ENCODE measurements at places on chromosomes 3 and 15.
A peak's percentile ranks its signal among the peaks of the same experiment; 100 is the strongest.

DNA sequence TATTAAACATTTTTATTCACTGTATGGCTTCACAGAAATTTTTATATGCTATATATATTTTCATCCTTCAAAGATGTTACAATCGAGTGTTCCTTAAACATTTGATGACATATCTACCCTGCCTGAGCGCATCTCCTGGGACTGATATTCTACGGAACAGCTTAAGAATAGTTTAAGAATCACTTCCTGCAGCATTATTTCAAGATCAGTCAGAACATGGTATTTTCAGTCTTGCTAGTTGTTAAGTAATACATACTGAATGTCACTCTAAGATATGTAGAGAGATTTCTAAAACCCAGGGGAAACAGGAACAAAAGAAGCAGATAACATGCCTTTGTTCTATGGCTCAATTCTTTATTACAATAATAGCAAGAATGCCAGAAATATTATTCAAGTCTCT is 8.7 kb downstream of the COL8A1 start:
- DNase-seq = no peak

DNA sequence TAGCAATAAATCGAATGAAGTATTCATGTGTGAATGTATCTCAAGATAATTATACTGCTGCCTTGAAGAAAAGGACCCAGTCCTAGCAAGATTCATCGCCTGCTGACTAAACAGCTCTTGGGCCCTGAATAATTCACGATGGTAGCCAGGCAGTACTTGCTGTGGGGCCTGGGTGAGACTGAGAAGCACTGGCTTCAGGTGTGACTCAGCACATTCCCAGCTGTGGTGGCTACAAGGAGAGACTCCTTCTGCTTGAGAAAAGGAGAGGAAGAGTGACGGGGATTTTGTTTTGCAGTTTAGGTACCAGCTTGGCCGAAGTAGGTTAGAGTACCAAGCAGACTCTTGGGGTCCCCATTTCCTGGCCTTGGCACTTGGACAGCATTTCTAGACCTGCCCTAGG is 47.6 kb upstream of the CD200R1L start:
- no peak for DNase-seq

- no peak for DNase-seq
Measured at GRCh38 chr3:82030916-82031315, 269.5 kb upstream of the GBE1 start.

GRCh38 chr3:5298453-5298852 is 110.9 kb downstream of the EDEM1 start:
- DNase-seq = no peak

DNA sequence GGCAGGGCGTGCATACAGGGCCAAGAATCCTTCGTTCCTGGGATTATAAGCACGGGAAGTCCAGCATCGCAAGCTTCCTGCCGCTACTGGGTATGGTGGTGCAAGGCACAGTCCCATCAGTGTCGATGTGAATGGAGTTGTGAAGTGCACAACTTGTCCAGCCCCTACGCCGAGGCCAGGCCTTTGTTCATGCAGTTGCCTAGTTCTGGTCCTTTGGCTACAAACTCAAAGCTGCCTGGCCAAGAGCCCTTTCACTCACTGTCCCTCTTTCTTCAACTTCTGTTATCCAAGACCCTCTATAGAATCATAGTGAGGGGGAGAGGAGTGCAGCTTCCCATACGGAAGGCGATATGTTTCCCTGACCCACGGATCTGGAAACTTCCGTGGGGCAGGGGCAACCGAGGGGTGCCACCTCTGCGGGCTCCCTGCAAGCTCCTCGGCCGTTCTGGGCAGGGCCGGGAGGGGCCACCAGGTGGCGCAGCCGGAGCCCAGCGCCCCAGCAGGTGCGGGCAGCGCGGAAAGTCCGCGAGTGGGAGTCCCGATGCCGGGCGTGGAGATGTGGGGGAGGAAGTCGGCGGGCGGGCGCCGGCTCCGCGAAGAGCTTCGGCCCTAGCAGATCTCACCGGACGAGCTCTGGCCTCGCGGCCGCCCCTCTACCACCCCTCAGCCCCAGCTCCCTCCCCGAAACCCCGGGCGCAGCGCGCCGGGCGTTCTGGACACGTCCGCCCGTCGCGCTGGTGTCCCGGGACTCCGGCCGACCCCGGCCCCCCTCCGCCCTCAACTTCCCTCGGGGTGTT is 693 bp downstream of the RASGRP1 start:
- peak; percentile 83 for DNase-seq

- DNase-seq = no peak
Measured at GRCh38 chr15:92151741-92152140, 241.9 kb upstream of the ST8SIA2 start.

GRCh38 chr3:3538451-3538850 is 260.8 kb upstream of the LRRN1 start:
- no peak for DNase-seq

DNA sequence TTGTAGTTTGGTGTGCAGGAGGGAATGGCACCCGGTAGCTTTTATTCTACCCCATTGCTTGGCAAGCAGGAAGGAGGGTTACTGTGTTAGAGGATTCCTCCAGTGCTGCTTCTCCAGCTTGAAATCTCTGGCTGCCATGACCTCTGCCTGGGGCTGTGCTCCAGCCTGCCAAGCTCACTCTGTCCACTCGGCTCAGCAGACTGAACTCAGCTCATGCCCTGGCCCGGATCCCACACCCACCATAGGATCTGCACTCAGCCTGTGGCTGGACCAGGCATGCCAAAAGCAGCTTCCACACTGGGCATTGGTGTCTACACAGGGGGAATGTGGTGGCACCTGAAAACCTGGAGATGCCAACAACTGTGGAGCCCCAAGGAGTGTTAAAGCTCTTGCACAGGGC is 26.3 kb downstream of the CLDN16 start:
- DNase-seq = no peak

- DNase-seq = no peak
Measured at GRCh38 chr3:155519078-155519477, 225.6 kb upstream of the STRIT1 start.

DNA sequence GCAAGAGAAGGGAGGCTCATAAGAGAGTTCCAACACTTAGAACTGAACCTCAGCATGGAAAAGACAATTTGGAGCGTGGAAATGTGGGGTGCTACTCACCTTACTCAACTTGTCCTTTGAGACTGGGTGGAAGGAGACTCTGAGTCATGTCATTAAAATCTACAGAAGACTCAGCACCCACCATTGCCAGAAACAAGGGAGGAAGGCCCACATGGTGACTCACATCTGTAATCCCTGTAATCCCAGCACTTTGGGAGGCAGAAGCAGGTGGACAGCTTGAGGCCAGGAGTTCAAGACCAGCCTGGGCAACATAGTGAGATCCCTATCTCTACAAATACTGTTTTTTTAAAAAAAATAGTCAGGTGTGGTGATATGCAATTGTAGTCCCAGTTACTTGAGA is 161.9 kb upstream of the UBE3A start:
- no peak for DNase-seq

GRCh38 chr15:65068403-65068788 is 605 bp upstream of the RASL12 start:
- DNase-seq = no peak

DNA sequence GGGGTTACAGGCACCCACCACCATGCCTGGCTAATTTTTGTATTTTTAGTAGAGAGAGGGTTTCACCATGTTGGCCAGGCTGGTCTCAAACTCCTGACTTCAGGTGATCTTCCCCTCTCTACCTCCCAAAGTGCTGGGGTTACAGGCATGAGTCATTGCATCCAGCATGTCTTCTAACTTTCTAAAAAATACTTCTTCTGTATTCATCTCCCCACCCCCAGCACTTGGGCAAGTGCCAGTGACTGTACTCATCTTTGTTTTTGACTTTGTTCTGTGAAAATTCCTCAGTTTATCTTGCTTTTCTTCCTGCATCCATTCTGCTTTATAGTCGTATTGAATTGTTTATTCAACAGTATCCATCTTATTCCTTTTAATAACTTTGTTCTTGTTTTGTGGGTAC is 47.6 kb downstream of the ARIH1 start:
- DNase-seq = no peak

- DNase-seq = no peak
Measured at GRCh38 chr3:34357461-34357860, 559.0 kb downstream of the PDCD6IP start.

DNA sequence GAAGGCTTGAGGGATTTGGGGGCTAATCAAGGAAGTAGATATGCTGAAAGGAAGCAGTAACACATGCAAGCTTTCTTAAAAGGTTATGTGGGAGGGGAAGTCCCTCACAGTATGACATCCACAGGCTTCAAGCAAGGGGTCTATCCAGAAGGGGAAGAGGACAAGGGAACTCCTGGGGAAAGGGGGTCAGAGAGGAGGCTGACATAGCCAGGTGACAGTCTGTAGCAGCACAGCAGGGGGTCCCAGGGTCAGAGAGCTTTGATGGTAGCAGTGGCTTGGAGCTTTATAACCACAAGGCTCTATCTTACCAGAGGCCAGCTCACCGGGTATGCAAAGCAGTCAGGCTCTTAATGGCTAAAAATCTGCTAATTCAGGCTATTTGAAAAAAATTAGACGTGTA is 150.6 kb upstream of the NSMCE3 start:
- no peak for DNase-seq

DNA sequence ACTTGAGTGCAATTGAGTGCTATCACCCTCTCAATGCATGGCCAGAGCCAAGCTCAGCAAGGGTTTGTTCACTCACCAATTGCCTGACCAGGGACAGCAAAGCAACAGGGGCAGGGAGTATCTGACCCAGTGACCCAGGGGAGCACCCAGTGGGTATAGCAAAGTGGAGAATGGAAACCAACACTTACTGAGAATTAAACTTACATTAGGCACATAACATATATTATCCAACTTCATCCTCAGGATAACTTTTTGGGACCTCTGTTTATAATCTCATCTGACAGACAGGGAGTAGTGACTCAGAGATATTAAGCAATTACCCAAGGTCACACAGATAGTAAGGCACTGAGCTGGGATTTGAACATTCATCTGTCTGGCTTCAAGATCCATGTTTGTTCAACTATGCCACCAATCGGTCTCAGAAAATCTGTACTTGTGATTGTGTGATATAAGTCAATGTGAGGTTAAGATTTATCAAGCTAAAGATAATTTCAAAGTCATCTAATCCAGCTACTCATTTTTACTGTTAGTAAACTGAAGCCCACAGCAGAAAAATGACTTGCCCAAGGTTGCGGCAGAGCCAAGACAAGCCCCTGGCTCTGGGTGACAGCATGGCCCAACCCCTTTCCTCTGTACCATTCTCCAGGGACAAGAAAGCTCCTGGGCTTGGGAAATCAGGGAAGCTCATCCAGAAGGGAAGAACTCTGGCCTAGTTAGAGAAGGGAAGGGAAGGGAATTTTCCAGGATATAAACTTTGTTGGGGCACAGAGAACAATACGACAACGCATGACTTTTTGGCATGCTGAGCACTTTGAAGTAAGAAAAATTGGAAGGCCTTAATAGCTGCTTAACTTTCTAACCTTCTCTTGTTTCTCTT is 138.0 kb upstream of the SMAD3 start:
- DNase-seq = no peak

- no peak for DNase-seq
Measured at GRCh38 chr3:156016902-156017301, 103.5 kb upstream of the KCNAB1 start.

GRCh38 chr3:71061037-71061436 is 522.5 kb downstream of the FOXP1 start:
- no peak for DNase-seq

DNA sequence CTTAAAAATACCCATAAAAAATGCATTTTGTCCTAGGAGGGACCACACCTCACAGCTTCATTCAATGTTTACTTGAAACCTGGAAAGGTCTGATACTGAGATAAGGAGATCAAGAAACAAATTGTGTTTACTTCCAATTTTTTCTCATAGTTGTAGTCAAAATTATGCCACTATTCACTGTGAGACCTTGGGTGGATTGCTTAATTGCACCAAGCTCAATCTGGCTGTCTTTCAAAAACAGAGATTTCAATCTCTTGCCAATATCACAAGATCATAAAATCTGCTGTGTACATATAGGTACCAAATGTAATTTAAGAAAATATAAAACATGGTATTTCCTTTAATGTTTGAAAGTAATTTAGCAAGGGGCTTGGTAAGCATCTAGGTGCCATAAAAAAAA is 186.4 kb upstream of the THBS1 start:
- DNase-seq = no peak

- DNase-seq = no peak
Measured at GRCh38 chr3:50651920-50652529, 22.7 kb upstream of the DOCK3 start.

GRCh38 chr3:167967257-167968036 is 128.3 kb downstream of the GOLIM4 start:
- no peak for DNase-seq

GRCh38 chr3:23303601-23304217 is 100.6 kb downstream of the UBE2E2 start:
- no peak for DNase-seq

DNA sequence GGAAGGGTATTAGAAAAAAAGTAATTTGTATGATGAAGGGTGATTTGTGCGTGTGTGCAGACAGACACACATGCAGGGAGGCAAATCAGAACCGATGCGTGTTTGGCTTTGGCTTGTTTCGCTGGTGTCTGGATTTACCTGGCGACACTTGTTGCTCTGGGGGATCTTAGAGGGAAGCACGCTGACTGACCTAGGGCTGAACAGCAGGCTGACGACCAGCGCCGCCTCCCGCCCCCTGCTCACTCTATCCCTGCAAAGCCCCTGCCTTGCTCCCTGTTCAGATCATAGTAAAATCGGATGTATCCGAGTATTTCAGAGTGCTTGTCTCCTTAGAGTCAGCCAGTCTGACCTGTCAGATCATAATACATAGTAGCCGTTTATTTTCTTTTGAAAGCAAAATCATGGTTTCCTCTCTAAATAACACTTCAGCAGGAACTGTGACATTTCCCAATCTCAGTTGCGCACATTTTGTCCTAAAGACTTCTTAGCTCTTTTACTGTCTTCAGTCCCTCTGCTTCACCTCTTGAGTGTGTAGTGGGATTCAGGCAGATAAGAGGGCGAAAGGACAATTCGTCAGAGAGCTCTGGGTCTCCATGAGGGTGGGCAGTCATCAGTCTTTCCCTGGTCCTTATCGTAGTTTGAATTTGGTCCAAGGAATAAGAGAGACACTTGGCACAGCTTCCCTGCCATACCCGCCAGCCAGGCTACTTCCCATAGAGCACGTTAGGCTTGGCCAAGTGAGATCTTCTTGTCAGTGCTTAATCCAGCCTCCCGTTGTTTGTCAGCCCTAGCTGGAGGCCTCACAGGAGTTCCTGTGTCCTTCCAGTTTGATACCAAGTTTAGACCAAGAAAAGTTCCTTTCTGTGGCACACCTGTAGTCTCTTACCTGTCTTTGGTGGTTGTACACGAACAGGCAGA is 97.4 kb downstream of the PGPEP1L start:
- no peak for DNase-seq

- DNase-seq = no peak
Measured at GRCh38 chr3:187130346-187131066, 8.8 kb downstream of the RPL39L start.

- DNase-seq = no peak
Measured at GRCh38 chr15:35141743-35142471, 56.8 kb upstream of the NANOGP8 start.

DNA sequence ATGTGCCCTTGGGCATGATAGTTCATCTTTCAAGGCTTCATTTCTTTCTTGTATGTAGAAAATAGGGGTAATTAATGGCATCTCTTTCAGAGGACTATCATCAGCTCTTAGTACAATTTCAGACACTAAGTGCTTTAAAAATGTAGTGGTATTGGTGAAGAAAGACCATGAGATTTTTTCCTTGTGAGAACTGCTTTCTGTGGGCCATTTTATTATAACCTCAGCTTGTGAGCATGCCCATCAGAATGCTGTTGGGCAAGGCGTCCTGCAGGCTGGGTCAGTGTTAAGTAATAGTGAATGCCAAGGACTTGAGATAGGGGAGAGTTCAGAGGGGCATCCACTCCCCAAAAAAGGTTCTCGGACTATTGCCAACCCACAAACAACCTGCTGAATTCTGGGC is 187.9 kb downstream of the GHSR start:
- no peak for DNase-seq

Data from ecto neural progenitor cell (in vitro differentiated cells).